Activated T-cell treated with anti-CD3 and anti-CD28 coated beads, Interleukin-2, amount 50 U/mL, for 72 hours (primary cell): ENCODE measurements at places on chromosomes 16 and 17. TPM values are rescaled to one million over a fixed set of nuclear protein-coding genes. Genes with fewer than 3 reads are reported as not detected.

- no peaks in the 10 kb centered on the region for H3K36me3 ChIP-seq
- H3K4me3 ChIP-seq: no peak overlapping the region
- H3K4me1 ChIP-seq: no peaks in the 10 kb centered on the region
- no peaks in the 10 kb centered on the region for H3K27me3 ChIP-seq
- peak overlapping the region; percentile 57 for H3K27ac ChIP-seq
Observed at GRCh38 chr16:56505181-56505580, 14.6 kb downstream of the BBS2 start.

DNA sequence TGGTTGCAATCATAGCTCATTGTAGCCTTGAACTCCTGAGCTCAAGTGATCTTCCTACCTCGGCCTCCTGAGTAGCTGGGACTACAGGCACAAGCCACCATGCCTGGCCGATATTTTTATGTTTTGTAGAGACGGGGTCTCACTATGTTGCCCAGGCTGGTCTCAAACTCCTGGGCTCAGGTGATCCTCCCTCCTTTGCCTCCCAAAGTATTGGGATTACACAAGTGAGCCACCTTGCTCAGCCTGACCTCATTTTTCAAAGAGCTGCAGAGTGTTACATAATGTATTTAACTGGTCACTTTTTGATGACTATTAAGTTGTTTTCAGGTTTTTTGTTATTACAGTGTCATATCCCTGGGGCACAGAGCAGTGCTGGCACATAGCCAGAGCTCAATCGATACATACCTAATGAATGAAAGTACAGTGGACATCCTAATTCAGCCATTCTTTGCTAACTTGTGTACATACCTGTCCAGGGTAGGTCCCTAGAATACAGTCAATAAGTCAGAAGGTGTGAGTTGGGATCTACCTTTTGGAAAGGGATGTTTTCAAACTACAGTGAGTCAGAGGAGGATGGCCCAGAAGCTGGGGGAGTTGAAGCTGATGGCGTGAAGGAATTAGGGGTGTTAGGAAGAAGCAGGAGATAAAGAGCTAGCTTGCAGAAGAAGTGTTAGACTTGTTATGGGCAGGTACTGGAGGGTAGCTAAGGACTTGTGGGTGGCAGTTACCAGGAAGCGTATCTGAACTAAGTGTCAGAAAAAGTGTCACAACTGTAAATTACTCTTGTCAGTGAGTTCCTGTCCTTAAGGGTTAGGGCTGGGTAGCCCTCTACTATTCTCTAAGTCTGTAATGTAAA lies 20.1 kb upstream of the CYLD start:
- H3K36me3 ChIP-seq: peaks cover 30% of the 10 kb centered on the region
- peaks cover 47% of the 10 kb centered on the region for H3K4me1 ChIP-seq
- peak overlapping the region; percentile 96 for H3K27ac ChIP-seq
- H3K4me3 ChIP-seq: no peak overlapping the region
- no peak for DNase-seq

GRCh38 chr17:45361976-45362375 lies 45.2 kb upstream of the MAP3K14 start:
- H3K4me1 ChIP-seq: peaks cover 13% of the 10 kb centered on the region
- peaks cover 14% of the 10 kb centered on the region for H3K27me3 ChIP-seq
- no peak overlapping the region for H3K27ac ChIP-seq

GRCh38 chr17:57755480-57756070 lies 10.5 kb upstream of the CCDC182 start:
- no peak overlapping the region for H3K27ac ChIP-seq
- H3K4me3 ChIP-seq: no peak overlapping the region
- no peak for DNase-seq
- H3K4me1 ChIP-seq: no peaks in the 10 kb centered on the region

Gene CRYBA1
- not detected for total RNA-seq

DNA sequence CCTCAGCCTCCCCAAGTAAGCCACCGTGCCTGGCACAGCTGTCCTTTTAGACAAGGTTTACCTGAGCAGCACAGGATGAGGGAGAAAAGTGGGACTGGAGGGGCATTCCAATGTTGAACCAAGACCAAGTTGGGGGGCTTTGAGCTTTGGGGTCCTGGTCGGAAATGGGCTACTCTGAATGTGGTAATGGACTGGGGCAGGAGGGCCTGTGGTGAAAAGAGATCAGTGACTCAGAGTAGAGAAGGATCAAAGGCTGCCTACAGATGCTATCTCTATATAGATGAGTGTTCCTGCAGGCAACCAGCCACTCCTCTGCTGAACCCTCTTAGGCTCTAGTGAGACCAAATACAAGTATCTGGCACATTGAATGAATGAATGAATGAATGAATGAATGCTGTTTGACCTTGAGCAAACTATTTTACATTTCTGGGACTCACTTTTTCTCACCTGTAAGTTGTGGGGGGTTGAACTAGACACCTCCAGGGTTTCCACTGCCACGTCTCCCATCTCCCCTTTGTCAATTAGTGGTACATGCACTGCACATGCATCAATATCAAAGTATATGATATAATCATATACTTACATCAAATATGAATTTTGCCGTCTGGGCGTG lies 26.3 kb upstream of the ETV4 start:
- no peak overlapping the region for H3K27ac ChIP-seq
- no peak overlapping the region for H3K4me3 ChIP-seq
- H3K4me1 ChIP-seq: no peaks in the 10 kb centered on the region
- H3K27me3 ChIP-seq: peaks cover 6% of the 10 kb centered on the region
- no peak for DNase-seq
- no peaks in the 10 kb centered on the region for H3K36me3 ChIP-seq

Gene PLXDC1
- total RNA-seq: 3.0 TPM

GRCh38 chr17:74712301-74712700 lies 422 bp downstream of the CD300LF start:
- DNase-seq: no peak
- no peaks in the 10 kb centered on the region for H3K36me3 ChIP-seq
- no peak overlapping the region for H3K4me3 ChIP-seq
- peaks cover 27% of the 10 kb centered on the region for H3K27me3 ChIP-seq

Gene ABCC12
- not detected for total RNA-seq

- H3K4me1 ChIP-seq: no peaks in the 10 kb centered on the region
- no peaks in the 10 kb centered on the region for H3K36me3 ChIP-seq
- H3K4me3 ChIP-seq: no peak overlapping the region
- no peak for DNase-seq
- no peak overlapping the region for H3K27ac ChIP-seq
Observed at GRCh38 chr17:27268394-27269085, 25.4 kb upstream of the WSB1 start.

Gene TBC1D3E
- not detected for total RNA-seq
